HL-60 (cell line): ENCODE measurements at places on chromosomes 2 and 18.

DNA sequence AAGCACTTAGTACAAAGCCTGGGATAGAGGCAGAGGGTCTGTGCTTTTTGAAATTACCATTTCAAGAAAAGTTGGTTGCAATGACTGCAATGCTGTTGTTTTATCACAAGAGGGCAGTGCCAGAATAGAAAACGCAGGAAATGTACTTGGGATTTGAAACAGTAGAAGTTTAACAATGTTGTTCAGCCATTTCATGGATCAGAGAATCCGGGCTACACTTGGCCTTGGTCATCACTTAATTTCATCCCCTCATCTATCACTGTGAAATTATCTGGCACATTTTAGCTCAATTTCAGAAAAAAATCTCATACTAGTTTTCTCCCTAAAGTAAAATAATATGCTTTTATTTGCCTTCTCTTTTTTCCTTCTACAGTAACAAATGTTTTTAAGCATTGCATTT lies 70.8 kb downstream of the RAPGEF4 start:
- no peak for DNase-seq

GRCh38 chr18:62282188-62282629 lies 42.9 kb upstream of the TNFRSF11A start:
- DNase-seq: no peak

DNA sequence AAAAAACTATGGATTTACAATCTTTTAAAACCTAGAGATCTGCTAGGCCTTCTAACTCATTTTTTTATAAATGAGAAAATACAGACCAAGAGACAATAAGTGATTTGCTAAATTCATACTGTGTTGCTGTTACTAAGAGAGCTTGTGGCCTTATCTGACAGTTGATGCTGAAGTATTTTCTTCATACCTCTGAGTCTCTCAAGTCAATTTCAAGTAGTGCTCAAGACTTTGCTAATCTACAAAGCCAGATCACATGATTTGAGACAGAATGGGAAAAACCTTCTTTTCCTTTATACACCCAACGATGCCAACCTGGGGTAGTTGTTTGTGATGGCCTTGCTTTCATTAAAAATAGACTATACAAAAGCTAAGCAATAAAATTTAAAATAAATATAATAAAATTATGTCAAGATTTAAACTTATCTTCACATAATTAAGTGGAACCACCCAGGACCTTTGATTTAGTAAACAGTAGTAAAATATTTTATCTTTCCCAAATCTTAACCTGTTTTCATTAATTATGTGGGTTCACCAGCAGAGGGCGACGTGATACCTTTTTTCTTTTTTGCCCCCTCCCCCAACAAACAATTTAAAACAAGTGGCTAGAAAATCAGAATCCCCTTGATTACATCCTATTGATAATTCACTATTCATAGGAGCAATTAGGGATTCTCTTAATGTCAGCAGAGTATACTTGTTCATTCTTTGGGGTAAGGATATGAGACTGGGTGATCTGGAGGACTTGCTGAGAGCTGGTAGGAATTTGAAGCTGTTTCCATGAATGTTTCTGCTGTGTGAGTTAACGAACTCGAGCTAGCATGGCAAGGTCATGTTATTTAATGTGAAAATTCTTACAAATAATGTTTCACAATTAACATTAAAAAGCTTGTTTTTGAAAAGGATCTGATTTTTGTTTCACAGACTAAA lies 49.6 kb upstream of the SLC5A7 start:
- DNase-seq: no peak

DNA sequence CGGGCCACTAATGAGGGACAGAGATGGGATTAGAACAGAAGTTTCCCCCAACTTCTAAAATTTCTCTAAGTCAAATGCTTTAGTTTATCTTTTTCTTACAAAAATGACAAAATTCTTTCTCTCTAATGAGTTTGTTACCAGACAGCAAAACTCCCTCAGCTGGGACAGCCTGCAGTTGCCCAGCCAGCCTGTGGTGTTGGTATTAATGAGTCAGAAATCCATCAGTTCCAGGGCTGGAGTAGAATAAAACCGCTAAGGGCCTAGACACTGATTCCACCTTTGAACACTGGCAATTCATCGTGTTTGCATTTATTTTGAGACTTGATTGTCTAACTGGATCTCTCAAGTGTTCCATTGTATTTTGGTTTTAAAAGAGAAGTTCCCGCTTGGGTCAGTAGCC lies 38.3 kb upstream of the SMAD2 start:
- DNase-seq: no peak

GRCh38 chr18:29234751-29235150 lies 1057.8 kb upstream of the CDH2 start:
- no peak for DNase-seq

GRCh38 chr18:48669180-48669675 lies 130.4 kb downstream of the CTIF start:
- no peak for DNase-seq

- DNase-seq: no peak
These were observed 22.0 kb downstream of the NTSR2 start for GRCh38 chr2:11647834-11648600.

GRCh38 chr2:172415865-172416183 lies 11.6 kb upstream of the ITGA6 start:
- DNase-seq: no peak

GRCh38 chr18:55988537-55988936 lies 400.5 kb upstream of the TCF4 start:
- peak; percentile 18 for DNase-seq

- no peak for DNase-seq
These were observed 226.3 kb upstream of the UBE2E3 start for GRCh38 chr2:180753809-180754761.

DNA sequence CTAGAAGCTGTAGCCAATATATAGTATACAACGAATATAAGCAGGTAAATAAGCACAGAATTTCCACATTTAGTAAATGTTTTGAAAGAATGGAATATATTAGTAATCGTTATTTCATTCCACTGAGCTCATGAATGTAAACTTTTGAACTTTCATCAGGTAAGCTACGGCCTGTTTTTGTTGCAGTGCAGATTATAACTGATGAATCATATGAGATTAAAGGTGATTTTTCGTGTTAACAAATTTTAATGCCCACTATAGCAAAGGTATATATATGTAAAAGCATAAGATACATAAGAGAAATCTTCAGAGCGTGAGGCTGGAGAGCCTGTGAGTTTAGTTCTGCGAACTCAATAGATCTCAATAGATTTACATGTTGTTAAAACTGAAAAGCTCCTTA lies 1.1 kb downstream of the SCYGR1 start:
- no peak for DNase-seq

DNA sequence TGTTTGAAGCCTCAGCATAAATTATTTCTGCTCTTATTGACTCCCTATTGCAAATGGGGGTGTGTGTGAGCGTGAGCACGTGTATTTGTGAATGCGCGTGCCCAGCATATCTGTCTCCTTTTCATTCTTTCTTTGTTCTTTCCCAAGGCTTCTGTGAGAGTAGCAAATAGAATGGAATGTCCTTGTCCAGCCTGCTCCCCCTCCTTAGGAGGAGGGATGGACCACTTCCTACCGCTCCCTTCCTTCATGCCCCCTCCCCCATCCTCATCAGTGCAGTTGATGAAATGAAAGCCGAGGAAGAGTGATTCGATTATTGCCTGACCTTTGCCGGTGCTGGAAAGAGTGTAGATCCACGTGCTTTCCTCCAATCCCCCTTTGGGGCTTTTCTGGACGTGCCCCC lies 102.0 kb downstream of the CPO start:
- no peak for DNase-seq

DNA sequence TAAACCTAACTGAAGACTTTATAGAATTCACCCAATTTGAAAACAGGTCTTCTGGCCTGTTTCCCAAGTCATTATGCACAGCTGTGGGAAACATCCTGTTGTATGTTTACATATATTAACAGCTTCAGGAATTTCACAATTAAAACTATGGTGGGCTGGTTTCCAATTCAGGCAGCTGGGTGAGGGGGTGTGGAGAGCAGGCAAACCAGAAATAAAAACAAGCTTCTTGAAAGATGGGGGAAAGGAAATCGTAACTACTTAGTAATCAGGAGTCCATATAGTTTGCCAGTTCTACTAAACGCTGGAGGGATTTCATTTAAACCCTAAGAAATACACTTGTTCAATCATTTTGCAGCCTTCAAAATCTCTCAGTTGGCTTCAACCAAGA lies 22.8 kb downstream of the ATP8B1 start:
- DNase-seq: no peak

DNA sequence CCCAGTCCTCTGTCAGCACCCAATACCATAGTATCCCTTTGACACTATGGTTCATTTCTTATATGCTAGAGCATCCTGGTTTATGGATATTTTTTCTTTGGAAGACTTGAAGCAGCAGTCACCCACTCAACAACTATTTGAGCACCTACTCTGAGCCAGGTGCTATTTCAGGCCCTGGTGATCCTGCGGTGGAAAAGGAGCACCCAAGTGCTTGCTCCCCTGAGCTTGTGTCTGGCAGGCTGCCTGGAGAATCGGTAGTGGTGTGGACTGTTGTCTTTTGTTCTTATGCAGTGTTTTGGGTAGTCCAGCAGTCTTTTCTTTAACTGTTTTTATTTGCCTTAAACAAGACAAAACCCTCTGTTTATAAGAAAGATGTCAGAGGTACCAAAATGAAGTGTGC lies 28.9 kb downstream of the NCK2 start:
- no peak for DNase-seq

GRCh38 chr2:181309586-181309985 lies 147.6 kb upstream of the ITGA4 start:
- peak; percentile 36 for DNase-seq

GRCh38 chr2:55268288-55268906 lies 634 bp downstream of the MTIF2 start:
- DNase-seq: no peak

DNA sequence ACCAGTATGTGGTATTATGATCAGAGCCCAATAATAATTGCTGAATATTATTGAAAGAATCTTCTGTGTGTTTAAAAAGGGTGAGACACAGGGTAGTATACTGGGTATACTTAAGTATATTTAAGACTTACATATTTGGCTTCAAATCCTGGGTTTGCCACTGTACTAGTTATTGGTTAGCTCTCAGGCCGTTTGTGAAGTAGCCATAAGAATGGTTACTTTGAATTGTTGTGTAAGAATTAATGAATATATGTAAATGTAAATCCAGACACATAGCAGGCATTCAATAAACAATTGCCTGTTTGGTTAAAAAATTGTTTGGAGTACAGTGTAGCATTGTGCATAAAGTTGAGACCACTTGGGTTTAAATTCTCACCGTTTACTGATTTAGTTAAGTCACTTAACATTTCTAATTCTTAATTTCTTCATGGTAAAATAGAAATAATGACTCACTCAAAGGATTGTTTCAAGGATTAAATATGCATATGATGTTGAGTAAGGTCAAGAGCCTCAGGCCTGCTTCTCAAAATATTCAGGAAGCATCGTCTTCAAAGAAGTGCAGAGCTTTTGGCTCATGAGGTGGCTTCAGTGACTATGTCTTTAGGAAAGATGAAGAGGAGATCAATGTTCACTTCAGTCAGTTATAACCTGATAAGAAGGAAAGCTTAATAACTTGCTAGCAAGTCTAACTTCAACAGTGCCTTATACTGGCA lies 207.9 kb upstream of the NT5C1B start:
- no peak for DNase-seq

DNA sequence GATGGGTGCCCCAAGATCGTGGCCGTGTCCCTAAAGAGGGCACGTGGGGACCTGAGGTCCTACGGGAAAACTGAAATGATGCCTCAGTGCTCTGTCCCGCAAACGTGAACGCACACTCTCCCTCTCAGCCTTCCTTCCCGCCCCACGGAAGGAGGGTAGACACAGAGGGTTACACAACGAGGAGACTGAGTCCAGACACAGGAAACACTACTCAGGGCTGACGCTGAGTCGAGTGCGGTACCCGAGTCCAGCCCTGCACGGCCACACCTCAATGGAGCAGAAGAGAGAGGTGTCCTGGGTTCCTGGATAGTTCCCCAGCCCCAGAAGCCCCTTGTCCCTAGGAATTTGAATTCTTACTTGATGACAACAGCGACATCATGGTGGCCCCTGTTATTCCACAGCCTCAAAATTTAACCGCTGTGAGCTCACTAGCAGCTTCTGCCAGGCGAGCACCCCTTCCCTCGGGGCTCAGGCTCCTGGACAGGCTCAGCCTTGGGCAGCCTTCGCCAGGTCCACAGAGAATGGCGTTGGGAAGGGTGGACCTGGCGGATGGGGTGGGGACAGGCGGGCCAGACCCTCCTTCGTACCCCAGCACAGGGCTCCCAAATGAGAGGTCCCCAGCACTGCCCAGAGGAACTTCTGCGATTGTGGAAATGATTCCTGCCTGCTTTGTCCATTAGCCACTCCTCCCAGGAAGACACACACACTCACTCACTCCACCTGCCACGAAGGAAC lies 980 bp upstream of the RNPEPL1 start:
- no peak for DNase-seq

- no peak for DNase-seq
These were observed 46.6 kb downstream of the SLC30A6 start for GRCh38 chr2:32212295-32212694.

GRCh38 chr18:23972453-23972852 lies 42.1 kb upstream of the TTC39C start:
- no peak for DNase-seq

DNA sequence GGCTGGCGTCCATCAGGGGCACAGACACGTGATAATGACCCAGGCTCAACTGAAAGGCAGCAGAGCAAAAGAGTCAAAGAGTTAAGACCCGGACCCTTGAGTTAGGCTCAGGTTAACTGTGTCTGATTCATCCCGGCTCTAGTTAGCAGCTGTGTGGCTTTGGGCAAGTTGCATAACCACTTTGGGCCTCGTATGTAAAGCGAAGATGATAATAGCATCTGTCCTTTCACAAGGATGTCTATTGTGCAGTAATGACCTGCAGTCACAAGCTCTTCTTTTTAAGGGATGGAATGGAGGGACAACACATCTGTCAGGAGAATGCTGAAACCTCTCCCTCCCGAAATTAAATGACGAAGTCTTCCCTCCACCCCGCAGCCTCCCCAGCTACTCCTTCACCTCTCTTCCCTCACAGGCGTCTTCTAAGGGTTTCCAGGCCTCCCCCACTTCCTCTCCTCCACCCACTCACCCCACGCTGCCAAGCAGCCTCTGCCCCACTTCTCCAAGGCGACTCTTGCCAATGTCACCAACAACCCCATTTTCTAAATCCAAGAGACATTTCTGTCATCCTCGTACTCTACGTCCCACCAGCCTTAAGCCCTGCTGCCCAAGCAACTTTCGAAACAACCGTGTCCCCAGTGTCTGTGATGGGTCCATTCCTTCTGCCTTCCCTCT lies 135.1 kb upstream of the ID2 start:
- peak; percentile 74 for DNase-seq

DNA sequence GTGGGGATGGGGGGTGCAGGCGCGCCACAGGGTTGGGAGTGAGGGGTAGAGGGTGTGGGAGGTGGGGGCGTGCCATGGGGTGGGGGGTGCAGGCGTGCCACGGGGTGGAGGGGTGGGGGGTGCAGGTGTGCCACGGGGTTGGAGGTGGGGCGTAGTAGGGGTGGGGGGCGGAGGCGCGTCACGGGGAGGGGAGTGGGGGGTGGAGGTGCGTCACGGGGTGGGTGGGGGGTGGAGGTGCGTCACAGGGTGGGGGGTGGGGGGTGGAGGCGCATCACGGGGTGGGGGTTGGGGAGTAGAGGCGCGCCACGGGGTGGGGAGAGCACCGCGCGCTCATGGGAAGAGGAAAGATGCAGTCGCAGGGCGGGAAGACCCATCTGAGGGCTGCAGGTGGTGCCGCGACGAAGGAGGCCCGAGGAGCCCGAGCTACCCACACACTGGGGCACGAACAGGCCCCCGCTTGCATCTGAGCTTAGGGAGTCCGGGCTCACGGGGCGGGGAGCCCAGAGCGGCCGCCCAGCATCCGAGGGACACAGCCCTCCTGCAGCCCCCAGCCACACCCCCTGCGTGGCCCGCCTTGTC lies 37.5 kb downstream of the SNED1 start:
- no peak for DNase-seq
